ENCODE measurements at places on chromosomes 4 and X.
A peak's percentile ranks its signal among the peaks of the same experiment; 100 is the strongest.

DNA sequence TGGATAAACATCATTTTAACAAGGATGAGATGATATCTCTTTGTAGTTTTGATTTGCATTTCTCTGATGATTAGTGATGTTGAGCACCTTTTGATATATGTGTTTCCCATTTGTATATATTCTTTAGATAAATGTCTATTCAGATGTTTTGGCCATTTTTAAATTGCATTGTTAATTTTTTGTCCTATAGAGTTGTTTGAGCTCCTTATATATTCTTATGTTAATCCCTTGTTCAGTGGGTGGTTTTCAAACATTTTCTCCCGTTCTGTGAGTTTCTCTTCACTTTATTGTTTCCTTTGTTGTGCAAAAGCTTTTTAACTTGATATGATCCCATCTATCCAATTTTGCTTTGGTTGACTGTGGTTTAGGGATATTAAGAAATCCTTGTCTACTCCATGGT is 606.0 kb downstream of the CCSER1 start:
- no peak for DNase-seq

DNA sequence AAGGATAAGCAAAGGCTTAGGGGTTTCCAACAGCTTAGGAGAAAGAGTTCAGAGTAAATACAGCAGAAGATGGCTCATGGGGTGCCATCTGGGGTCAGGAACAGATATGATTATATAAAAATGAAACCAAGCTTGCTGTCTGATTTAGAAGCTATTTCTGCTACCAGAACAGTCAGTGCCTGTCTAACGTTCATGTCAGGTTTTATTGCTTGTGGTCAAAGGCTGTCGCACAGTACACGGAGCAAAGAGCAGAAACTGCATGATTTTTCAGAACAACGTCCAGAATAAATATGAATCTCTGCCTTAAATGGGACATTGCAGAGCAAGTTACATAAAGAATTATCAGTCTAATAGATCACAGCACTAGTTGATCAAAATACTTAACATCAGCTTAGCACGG is 17.4 kb downstream of the CETN2 start:
- DNase-seq, result no peak

GRCh38 chr4:60805500-60806313 is 394.4 kb upstream of the ADGRL3 start:
- no peak for DNase-seq

GRCh38 chr4:78749972-78750727 is 26.0 kb upstream of the BMP2K start:
- DNase-seq, result no peak

GRCh38 chrX:23503835-23504539 is 163.3 kb upstream of the PRDX4 start:
- DNase-seq, result peak; percentile 3

GRCh38 chrX:51891821-51892551 is 1.4 kb upstream of the MAGED1 start:
- DNase-seq, result no peak
